Omental fat pad (tissue), 4 donors: ENCODE measurements at places on chromosomes 3 and 15. TPM values are rescaled to one million over a fixed set of nuclear protein-coding genes. Genes with fewer than 3 reads are reported as not detected.

The MCF2L2 gene
- 0.84 TPM for total RNA-seq

The ATP13A5 gene
- total RNA-seq, result not detected

DNA sequence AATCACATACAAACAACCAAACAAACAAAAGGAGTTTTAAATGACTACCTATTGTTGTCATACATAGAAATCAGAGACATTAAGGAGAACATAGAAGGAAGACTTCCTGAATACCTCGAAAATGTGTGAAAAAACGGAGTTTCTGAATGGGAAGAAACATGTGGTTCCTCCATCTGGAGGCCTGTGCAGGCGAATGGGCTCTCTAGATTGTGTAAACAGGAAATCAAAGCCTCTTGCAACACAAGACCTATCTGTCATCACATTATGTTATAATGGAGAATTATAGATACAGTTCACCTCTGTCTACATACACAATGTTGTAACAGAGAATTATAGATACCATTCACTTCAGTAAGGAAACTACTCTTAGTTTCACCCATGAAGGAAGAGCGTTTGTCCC, 44.1 kb downstream of the RUBCN start:
- DNase-seq, result no peak

GRCh38 chr15:39298271-39298962, 282.5 kb upstream of the THBS1 start:
- no peak for DNase-seq

The LYSMD2 gene
- total RNA-seq, result 8.9 TPM

The AP3B2 gene
- total RNA-seq, result 0.31 TPM
